Forelimb muscle (tissue), 1 donor: ENCODE measurements at places on chromosomes 2 and 18. TPM values are rescaled to one million over a fixed set of nuclear protein-coding genes. Genes with fewer than 3 reads are reported as not detected.

The LAPTM4A gene
- polyA plus RNA-seq = 322 TPM

DNA sequence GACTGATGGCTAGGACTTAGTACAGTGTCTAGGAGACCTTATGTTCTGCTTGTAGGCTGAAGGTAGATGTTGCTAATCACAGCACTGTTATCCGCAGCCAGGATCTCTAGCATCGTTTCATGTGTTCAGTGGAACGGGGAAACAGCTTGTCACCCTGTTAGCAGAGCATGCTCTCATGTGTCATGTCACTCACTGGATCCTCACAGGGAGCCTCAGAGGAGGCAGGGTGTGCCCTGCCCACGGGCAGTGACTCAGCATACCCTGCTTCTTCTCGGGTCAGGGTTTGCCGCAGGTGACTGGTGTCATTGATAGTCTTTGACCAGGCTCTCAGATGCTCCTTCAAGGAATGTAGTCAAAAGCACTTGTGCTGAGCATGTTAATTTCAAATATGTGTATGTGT lies 44.4 kb downstream of the RPIA start:
- no peak for DNase-seq

- DNase-seq = no peak
Measured at GRCh38 chr18:11251891-11252270, 102.5 kb upstream of the PIEZO2 start.

DNA sequence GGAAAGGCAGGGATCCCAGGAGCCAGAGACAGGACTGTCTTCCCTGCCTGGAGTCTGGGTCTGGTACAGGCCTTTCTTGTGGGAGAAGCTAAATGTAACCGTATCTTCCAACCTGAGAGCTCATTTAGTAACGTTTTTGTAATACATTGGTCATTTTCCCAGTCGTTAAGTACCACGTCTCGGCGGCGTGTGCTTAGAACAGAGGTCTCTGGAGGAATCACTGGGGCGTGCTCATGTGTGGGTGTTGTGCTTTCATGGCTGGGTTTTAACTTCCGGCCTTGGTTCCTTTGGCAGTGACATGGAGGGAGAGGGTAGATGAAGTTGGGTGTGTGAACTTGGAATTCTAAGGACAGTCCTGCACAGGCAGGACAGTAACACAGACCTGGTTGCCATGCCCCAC lies 79.7 kb downstream of the NCK2 start:
- DNase-seq = no peak

DNA sequence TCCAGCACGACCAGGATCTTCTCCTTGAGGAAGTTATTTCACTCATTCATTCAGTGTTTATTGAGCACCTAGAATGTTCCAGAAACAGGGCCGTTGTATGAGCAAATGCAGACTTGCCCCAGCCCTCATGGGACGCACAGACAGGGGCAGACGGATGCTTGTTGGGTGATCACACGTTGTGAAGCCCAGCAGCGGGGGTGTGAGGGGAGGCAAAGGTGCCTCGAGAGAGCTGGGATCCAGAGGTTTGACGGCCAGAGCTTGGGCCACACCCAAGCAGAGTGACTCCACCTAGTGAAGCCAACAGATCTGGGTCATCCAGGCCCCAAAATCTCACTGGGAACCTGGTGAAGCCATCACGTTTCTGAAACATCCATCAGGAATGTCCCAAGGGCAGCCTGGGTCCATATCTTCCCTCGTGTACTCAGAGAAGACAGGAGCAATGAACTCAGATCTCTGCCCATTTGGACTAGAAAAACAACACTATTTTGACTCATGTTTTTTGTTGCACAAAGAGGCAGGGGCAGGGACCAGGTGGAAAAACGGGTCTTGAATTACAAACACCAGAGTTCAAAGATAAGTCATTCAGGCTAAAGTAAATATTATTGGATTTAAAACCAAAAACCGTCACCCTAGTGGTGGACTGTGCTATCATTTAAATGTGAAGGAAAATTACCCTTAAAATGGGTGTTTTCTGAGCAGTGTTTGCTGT lies 54.9 kb upstream of the RBM44 start:
- no peak for DNase-seq

DNA sequence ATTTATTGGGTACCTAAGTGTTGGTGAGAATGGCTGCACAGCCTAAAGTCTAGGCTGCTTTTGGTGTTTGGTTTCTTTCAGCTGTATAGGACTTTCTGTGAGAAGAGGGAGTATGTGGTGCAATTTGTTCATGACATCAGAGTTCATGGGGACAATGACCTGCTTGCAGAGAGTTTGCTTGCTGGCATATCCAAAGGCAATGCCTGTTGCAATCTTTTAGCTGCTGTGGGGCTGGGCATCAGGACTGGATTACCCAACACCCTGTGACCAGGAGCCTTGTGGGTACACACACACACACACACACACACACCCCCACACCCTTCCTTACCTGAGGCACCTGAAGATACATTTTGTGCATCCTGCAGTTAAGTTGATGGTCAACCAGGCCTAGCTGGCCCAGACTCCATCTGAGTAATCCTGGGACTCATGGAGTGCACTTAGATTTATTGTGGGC lies 68.4 kb downstream of the LIPG start:
- no peak for DNase-seq
